ENCODE measurements at places on chromosomes 16 and 17.

DNA sequence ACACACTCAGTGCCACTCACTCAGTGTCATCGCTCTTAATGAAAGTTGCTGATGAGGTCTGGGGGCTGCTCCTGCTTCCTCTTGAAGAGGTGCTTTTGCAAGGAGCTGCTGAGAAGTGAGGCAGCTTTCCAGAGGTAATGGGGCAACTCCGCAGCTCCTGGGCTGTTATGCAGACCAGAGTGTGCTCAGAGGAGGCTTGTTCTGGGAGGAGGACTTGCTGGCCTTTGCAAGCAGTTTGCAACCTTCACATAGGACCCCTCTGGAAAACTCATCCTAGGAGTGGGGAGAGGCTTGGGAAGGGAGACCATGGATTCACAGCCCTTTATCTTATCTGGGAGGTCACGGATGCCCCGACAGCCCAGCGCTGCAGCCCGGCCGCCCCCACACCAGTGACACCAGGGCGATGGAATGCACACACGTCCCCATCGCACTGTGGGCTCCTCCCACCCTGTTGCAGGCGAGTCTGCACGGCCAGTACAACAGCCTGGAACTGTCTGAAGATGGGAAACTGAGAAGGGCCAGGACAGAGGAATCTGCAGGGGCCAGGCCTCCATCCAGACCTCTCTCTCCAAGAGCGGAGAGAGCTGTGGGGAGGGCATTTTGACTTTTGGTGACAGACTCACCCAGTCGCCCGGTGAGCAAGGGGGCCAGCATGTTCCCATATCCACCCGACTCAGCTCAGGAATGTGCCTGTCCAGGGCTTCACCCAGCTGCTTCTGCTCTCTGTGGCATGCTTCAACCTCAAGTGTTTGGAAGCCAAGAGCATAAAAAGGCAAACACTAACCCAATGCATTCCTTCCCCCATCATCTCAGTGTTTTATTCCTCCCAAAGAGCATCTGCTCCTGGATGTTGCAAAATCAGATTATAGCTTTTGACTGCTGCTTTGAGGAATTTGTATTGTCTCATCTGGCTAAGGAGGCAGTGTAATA is 78.6 kb upstream of the ZNF469 start:
- no peak for DNase-seq

DNA sequence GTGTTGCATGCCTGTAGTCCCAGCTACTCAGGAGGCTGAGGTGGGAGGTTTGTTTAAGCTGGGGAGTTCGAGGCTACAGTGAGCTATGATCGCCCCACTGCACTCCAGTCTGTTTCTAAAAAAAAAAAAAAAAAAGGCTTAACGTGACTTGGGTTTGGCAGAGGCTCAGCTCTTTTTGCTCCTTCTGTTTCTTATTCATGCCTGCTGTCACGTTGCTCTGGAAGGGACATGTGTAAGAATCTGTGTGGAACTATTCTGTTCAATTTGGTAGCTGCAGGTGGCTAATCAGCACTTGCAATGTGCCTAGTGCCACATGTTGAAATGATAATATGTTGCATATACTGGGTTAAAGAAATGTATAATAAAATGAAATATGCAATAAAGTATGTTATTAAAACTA is 20.9 kb upstream of the SYT17 start:
- DNase-seq: no peak

GRCh38 chr17:77215281-77215680 is 74.5 kb downstream of the SEC14L1 start:
- no peak for DNase-seq

- DNase-seq: no peak
These were observed 372.7 kb downstream of the SLC39A11 start for GRCh38 chr17:72719578-72720493.

DNA sequence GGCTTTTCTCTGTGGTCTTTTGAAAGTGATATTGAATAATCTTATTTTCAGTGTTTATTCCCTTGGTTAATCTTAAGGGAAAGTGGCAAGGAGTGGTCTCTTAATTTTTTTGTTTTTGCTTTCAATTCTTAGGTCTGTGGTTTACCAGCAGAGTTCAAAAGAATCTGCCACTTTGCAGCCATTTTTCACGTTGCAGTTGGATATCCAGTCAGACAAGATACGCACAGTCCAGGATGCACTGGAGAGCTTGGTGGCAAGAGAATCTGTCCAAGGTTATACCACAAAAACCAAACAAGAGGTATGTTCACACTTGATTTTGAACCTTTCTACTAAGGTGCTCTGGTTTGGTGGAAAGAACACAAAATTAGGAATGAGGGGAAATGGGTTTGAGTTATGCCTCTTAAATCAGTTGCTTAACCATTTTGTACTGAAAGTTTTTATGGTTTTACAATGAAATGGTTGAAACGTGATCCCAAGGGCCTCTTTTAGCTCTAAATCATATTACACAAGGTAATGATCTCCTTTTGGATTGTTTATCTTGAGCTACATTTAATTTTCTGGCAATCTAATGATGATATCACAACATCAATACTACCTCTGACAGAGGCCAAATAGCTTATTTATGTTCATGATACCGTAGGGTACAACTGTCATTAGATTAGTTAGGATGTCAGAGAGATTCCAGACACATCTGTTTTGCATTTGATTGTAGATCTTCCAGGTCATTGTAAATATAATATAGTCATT is 51.6 kb upstream of the CRISPLD2 start:
- no peak for DNase-seq

- DNase-seq: no peak
These were observed 130.1 kb downstream of the PRKCA start for GRCh38 chr17:66432411-66432957.

DNA sequence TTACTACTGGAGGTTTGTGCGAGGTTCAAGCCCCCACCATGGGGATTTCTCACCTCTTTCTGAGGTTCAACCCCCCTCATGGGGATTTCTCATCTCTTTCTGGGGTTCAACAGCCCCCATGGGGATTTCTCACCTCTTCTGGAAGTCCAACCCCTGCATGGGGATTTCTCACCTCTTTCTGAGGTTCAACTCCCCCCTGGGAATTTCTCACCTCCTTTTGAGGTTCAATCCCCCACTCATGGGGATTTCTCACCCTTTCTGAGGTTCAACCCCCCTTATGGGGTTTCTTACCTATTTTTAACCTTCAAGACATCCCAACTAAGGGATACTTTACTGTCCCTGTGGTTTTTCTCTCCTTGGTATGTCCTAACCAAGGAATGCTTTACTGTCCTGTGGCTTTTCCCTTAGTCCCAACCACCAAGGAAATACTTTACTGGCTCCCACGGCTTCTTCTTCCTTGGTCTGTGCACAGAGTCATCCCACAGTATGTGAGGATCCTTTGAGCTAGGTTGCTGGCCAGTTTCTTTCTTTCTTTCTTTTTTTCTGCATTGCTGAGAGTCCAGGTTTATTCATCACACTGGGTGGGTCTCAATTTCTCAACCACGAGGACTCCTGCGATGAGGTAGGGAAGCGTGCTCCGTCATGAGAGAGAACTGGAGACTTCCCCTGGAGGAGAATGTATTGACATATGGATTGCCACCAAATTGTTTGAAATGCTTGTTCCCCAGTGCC is 2140.2 kb downstream of the TP53TG3F start:
- DNase-seq: no peak

DNA sequence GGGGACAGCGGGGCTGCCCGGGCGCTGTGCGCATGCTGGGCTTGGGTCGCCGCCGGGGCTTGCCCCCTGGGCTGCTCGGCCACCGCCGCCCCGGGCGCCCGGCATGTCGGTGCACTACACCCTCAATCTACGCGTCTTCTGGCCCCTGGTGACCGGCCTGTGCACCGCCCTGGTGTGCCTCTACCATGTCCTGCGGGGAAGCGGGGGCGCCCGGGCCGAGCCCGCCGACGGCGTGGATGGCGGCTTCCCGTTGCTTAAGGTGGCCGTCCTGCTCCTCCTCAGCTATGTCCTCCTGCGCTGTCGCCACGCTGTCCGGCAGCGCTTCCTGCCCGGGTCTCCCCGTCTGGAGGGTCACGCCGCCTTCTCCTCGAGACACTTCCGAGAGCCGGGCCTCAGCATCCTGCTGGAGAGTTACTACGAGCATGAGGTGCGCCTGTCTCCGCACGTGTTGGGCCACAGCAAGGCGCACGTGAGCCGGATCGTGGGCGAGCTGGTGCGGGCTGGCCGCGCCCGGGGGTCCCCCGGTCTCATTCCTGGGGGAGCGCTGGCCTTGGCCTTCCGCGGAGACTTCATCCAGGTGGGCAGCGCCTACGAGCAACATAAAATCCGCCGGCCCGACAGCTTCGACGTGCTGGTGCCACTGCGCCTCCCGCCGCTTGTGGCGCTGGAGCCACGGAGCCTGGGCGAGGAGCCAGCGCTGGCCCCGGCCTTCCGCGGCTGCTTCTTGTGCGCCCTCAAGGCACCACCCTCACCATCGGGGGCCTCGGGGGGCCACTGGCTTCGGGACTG is 789 bp downstream of the ITPRIPL2 start:
- no peak for DNase-seq

DNA sequence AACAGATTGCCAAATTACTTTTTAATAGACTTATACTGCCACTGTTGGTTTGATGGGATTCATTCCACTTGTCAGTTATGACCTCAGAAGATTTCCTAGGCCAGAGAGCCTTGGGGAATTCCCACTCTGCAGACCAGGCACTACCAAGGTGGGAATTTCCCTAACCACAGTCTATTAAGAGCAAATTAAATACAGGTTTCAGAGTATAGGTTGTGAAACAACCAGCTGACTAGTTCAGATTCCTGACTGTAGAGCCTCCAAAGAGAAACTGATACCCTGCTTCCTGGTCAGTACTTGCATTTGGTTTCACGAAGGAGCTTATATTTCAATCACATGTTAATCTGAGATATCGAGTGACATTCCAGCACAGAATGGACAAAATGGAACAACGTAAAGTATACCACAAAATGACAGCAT is 186.5 kb downstream of the STX8 start:
- no peak for DNase-seq

GRCh38 chr16:69495821-69496220 is 69.9 kb upstream of the NFAT5 start:
- no peak for DNase-seq

GRCh38 chr17:51636291-51636690 is 375.9 kb downstream of the UTP18 start:
- no peak for DNase-seq

DNA sequence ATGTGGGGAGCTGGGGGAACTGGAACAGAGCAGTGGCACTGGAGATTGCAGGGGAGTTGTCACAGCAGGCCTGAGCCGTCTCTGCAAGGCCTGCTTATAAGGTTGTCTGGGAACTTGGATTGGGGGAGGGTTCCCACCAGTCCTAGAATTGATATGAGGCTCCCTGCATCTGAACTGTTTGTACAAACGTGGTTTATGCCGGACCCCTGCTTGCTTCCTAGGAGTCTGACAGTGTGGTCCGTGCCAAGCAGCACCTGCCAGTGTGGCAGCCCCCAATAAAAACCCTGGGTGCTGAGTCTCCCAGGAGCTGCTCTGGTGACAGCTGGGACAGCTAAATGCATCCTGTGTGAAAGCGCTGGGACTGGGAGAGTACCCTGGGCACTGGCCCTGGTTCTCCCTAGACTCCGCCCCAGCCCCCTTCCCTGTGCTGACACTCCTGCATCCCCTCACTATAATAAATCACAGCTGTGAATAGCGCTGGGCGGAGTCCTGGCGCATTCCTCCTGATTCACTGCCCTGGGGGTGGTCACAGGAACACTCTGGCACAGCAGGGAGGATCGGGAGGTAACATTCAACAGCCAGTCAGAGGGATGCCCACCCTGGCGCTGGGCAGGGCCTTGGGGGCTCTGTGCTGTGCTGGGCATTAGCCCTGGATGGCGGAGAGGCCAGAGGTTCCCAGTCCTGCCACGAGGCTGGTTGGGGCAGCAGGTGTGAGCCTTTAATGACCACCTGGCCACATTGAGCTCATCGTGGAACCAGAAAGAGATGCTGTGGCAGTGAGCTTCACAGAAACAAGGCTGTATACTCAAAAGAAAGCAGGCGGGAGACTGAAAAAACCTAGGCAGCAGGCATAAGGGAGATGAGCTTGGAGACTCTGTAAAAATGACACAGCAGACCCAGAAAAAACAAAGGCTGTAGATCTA is 45.6 kb downstream of the RMI2 start:
- no peak for DNase-seq

GRCh38 chr16:7703672-7704071 is 371.0 kb downstream of the RBFOX1 start:
- DNase-seq: no peak

DNA sequence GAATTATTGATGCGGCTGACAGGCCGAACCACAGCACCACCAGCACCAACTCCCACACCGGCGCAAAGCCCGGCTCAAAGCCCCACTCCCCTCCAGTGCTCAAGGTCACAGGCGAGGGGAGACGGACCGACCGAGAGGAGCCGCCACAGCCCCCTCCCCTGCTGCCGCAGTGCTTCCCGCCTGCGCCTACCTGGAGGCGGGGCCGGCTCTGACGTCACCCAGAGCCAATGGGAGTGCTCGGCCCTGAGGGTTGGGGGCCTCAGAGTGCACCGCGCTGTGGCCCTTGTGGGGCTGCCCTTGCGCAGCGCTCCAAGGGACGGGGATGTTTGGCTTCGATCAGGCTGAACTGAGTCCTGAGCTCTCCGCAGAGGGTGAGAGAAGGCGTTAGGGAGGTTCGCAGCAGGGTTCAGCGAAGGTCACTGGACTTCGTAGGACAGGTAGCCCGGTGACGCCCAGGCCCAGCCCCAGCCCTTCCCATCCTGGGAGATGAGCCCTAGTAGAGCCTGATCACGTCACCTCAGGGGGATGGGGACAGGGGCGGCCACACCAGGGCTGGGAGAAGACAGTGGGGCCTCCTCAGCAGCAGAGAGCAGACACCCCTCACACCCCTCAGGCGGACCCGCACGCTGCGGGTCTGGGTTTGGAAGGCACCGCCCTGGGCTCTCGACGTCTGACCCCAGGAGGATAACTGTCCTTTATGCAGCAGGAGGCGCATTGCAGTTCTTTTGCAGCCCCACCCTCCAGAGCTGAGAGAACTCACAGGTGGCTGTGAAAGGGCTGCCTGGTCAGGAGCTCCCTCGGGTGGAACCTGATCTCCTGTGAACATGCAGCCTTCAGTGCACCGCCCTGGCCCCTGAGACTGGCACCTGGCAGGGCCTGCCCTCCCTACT is 1.5 kb downstream of the NDRG4 start:
- no peak for DNase-seq

- DNase-seq: no peak
These were observed 1389.6 kb downstream of the CDH8 start for GRCh38 chr16:60646631-60647030.

DNA sequence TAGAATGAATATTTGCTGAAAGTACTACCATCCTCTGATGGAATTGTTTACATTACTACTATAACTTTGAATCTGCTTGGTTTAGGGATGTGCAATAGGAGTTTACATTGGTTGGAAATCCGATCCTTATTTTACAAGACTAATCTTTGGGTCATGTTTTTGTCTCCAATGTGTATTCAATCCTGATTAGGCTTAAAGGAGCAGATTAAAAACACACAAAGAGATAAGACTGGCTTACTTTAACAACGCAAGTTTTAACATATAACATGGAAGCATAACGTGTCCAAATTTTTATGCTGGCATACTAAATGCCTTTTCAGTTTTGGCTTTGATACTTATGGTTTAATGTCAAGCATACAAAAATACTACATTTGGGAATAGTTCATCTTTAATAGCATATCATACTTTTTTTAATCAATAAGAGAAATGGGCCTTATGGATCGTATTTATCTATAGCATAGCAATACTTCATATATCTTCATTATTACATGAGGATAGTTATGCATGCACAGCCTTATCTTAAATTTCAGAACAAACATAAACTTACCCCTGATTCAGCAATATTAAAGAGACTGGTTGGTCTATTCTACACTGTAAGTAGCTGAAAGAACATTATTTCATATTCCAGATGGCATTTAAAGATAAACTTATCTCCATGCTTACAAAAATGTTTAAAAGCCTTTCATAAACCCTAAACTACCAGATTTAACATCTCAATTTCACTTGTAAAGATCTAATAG is 69.9 kb upstream of the NACA2 start:
- no peak for DNase-seq

- no peak for DNase-seq
These were observed 7.2 kb downstream of the MPO start for GRCh38 chr17:58273453-58274104.
